ENCODE measurements at places on chromosomes 3 and 15. TPM values are rescaled to one million over a fixed set of nuclear protein-coding genes. Genes with fewer than 3 reads are reported as not detected.

AHSG gene
- total RNA-seq: not detected

CHRM5 gene
- total RNA-seq: under 0.01 TPM

MORC1 gene
- not detected for total RNA-seq

ATP13A5 gene
- total RNA-seq: not detected

CPB1 gene
- not detected for total RNA-seq

STRC gene
- not detected for total RNA-seq

LDHAL6B gene
- total RNA-seq: not detected

GRAMD2A gene
- total RNA-seq: 0.55 TPM

GOLGA6A gene
- not detected for total RNA-seq

GRAMD1C gene
- total RNA-seq: 1.3 TPM

IL16 gene
- 1.6 TPM for total RNA-seq

DPPA2 gene
- total RNA-seq: not detected

KNG1 gene
- total RNA-seq: not detected

GOLGA8T gene
- total RNA-seq: 0.14 TPM

SLC6A1 gene
- not detected for total RNA-seq

RETNLB gene
- total RNA-seq: not detected

UACA gene
- total RNA-seq: 87.3 TPM

ULK4 gene
- 7.8 TPM for total RNA-seq

GLDN gene
- 75.1 TPM for total RNA-seq

WDR93 gene
- under 0.01 TPM for total RNA-seq

PLSCR5 gene
- total RNA-seq: not detected

RARRES1 gene
- total RNA-seq: 166 TPM

MUSTN1 gene
- total RNA-seq: not detected

GOLGA6L7 gene
- total RNA-seq: not detected

SLC2A2 gene
- total RNA-seq: 0.09 TPM

MINAR1 gene
- 0.57 TPM for total RNA-seq
